T-helper 1 cell treated with Interleukin-12 subunit alpha and Interleukin-12 subunit beta and Interleukin-4 antibody, amounts not matched to agents 30 ng/mL and 1 ng/mL, for 36 hours (primary cell): ENCODE measurements at places on chromosomes 1 and 21. TPM values are rescaled to one million over a fixed set of nuclear protein-coding genes. Genes with fewer than 3 reads are reported as not detected.

SYTL1 gene
- 104 and 105 TPM in 2 replicates for total RNA-seq

CLDN14 gene
- total RNA-seq, result 0.51 TPM in 1 of 2 replicates, not detected in the other

KPRP gene
- total RNA-seq, result not detected in 2 replicates

CENPF gene
- total RNA-seq, result 78.4 and 83.7 TPM in 2 replicates

HSPB7 gene
- total RNA-seq, result not detected in 2 replicates

S100A6 gene
- total RNA-seq, result 410 and 418 TPM in 2 replicates
